ENCODE measurements at places on chromosomes 7 and 10. TPM values are rescaled to one million over a fixed set of nuclear protein-coding genes. Genes with fewer than 3 reads are reported as not detected.

- DNase-seq, result no peak
These were observed 117.7 kb upstream of the PTPRZ1 start for GRCh38 chr7:121755286-121755685.

DNA sequence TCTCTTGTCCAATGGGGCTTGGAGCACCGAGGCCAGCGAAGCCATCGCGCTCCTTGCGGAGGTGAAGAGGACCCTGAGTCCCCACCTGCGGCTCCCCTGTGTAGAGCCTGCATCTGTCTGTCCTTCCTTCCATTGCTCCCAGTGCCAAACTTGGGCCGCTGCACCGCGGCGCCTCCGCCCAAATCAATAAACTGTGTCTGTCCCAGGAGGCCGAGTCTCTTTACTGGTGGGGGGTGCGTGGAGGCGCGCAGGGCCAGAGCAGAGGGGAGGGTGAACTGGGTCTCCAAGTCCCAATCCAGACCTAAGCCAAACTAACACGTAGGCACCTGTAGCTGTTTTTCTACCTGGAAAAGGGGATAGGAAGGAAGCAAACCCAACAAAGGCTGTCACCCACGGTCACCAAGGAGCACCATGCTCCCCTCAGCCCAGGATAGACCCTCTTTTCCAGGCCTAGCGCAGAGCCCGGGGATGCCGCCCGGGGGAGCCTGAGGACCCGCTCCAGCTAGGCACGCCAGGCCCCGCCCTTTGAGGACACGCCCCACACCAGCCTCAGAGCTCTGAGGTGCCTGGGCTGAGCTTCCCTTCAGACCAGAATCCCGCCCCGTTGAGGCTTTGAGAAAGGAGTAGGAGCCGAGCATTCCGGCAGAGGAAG lies 1.2 kb upstream of the CHAT start:
- DNase-seq, result no peak

The SLC18A2 gene
- total RNA-seq, result not detected

The ATOH7 gene
- total RNA-seq, result not detected

The EGR2 gene
- total RNA-seq, result 2.1 TPM
